ENCODE measurements at places on chromosomes 2 and 18.

DNA sequence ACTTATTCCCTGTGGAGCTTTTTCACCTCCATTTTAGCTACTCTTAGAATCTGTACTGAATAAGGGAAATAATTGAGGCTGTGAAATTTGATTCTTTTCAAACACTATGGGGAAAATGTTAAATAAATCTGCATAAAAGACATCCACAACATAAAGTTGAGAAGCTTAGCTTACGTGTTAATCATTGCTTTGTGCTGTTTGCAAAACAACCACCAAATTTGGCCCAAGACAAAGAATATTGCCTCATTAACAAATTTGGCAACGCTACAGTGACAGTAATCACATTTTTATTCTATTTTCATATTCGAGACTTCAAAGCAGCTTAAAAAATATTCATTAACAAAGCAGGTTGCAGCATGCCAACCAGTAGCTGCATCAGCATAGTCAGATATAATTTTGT lies 437.6 kb downstream of the DPP10 start:
- no peak for DNase-seq

DNA sequence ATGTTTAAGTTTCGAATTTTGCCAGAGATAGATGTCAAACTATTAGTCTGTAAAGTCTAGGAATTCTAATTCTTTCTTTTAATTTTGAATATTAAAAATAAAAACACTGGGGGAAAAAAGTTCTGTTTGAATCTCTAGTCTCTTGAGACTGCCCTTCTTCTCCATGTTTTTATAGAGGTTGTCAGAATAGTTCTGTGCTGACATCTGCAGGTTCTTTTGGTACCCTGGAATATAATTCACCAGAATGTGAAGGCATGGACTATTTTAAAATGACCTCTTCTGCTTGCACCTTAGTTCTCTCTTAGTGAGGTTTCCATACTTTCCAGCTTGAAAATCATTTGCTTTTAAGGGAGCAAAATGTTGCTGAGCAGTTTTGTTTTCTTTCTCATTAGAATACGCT lies 121.0 kb upstream of the MSTN start:
- no peak for DNase-seq

DNA sequence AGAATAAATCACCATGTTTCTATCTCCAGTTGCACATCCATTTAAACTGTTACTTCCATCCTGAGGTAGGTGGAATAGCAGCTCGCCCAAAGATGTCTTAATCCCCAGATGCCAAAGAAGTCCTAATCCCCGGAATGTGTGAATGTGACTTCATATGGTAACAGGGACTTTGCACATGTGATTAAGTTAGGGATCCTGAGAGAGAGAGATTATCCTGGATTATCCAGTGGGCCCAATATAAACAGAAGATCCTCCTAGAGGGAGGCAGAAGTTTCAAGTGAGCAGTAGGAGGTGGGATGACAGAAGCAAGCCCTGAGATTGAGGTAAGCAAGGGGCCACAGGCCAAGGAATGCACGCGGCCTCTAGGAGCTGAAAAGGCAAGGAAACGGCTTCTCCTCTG lies 19.8 kb downstream of the CREG2 start:
- DNase-seq: no peak

GRCh38 chr18:62017618-62018017 lies 124.8 kb upstream of the RNF152 start:
- DNase-seq: no peak

DNA sequence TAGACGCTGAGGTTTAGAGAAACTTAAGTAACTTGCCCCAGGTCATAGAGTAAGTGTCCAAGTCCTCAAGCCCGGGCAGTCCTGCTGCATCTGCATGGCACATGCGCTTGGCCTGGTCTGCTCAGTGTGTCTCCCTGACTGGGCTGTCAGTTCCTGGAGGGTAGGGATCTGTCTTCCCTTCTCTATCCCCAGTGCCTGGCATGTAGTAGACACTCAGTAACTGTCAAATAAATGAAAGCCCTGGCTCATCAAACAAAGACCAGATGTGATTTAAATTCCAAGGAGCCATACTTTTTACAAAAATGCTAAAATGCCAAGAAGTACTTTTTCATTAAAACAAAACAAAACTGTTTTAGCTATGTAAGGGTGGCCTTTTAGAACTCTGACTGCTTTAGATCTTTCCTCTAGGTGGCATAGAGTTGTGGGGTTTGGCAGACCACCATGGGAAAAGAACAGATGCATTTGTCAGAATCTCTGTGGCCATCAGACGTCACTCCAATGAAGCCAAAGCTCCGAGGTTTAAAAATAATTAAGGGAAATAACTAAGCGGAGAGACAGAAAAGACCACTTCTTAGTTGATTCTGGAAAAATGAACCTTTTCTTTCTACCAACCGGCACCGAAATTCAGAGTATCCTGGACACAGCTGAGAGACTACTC lies 34.0 kb downstream of the EPAS1 start:
- no peak for DNase-seq

GRCh38 chr2:97697252-97698235 lies 15.8 kb upstream of the ZAP70 start:
- DNase-seq: peak; percentile 97

- no peak for DNase-seq
Observed at GRCh38 chr2:55842046-55842445, 81.5 kb downstream of the EFEMP1 start.

DNA sequence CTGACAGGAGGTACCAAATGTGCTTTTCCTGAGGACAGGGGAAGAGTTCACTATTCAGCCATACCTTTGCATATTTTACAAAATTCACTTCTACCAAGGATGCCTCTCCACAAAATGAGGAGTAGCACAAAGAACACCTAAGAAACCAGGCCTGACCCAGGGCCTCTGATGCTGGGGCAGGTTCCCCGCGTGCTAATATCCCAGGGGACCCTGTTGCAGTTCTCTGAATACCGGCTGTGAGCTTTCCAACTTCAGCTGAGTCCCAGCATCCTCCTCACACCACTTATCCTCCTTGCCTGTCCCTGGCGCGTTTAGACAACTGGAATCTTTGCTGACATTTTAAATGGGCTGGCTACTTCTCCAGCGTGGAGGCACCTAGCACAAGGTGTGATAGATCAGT lies 142.3 kb downstream of the BCL2 start:
- DNase-seq: no peak

DNA sequence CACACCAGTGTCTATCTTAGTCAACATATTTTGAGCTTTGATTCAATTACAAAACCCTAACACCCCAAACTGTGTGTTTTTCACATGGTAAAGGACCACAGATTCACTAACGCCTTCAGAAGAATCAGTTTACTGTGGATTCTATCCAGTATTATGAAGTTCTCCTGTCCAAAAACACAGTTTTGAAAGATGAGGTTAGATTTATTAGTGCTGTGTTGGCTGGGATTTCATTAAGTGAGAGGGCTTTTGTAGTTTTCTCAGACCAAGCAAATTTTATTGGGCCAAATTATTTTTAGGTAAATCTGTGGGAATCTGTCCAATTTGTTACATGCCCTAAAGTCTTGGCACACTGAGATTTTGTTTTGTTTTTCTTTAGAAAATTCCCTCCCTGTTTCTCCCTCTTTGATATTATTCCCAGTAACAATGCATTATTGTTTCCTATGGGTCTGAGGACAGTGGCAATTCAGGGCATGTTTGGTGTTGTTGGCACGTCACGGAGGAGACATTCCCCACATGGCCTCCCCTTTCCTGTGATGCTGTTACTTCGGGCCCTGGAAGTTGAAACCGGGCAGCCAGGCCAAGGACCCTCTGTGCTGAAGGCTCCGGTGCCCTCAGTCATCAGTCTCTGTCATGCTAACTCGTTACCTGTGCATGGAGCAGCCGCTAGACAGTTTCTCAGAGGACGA lies 87.5 kb upstream of the ALKAL2 start:
- DNase-seq: no peak

DNA sequence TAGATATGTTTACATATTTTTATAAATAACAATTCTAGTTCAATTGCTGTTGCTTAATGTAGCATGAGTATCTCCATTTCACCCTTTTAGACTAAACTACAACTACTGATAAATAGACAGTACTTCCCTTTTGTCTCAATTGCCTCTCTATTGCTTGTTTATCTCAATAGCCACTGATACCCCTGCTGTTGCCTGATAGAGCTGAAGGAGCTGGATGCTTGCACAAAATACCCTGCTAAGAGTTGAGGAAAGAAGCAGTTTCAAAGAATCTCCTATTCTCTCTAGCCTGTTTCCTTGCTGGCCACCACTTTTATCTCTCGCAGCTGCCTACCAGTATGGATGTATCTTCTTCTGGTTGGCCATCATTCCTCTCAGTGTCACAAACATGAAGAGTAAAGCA lies 16.9 kb upstream of the ZNF804A start:
- no peak for DNase-seq

DNA sequence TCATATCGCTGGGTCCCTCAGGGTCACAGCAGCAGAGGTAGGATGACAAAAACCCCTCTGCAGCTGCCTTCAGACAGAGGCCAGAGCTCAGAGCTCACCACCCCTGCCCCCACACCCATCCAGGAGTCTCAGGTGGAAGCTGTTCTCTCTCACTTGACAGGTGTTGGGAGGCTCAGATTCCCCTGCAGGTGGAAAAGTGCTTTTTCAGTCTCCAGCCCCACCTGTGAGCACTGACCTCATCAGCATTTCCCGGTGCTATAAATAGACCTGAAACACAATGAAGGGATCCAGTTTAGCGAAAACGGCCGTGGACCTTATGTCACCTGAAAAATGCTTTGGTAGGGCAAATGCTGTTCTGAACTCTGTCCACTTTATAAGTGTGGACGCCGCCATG lies 254.9 kb downstream of the NDUFA10 start:
- no peak for DNase-seq

DNA sequence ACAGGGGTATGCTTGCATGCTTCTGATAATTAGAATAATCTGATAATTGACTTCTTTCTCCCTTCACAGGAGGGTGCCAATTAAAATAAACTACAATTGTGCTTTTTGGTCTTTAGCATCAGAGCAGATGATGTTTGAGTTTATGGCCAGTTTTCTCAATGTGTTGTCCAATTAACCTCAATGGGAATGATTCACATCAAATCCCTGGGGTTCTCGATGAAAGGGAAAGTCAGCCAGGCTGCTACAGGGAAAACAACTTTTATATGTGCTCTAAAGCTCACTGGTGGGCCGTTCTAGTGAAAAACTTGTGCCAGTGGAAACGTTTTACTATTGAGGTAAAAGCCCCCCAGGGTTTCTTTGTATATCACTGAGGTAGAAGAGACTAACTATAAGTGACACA lies 887.3 kb upstream of the CRIM1 start:
- no peak for DNase-seq

DNA sequence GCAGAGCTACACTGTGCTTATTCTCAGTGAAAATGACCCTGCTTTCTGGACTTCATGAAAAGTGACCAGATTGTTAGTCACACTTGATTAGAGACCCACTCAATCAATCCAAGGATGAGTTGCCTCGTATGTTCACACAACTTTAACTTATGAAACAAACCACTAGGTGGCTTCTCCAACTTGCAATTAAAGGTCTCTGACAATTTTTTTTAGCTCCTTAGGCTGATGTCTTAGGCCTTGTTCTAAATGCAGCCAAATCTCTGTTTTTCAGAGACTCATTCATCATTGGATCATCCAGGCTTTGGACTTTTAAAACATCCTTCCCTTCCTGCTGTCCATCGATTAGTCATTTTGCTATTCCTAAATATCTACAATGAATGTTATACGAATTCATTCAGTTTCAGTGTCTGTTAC lies 63.4 kb downstream of the MREG start:
- no peak for DNase-seq

GRCh38 chr2:237673130-237674001 lies 46.0 kb downstream of the LRRFIP1 start:
- peak; percentile 85 for DNase-seq

GRCh38 chr18:21571772-21572171 lies 28.7 kb downstream of the ESCO1 start:
- DNase-seq: no peak

GRCh38 chr18:31513189-31513935 lies 15.4 kb downstream of the DSG2 start:
- no peak for DNase-seq

- no peak for DNase-seq
Observed at GRCh38 chr18:77019641-77020040, 112.9 kb downstream of the MBP start.

- DNase-seq: no peak
Observed at GRCh38 chr2:231308631-231309428, 86.7 kb upstream of the B3GNT7 start.

- DNase-seq: no peak
Observed at GRCh38 chr18:49584394-49584793, 22.5 kb downstream of the LIPG start.

- no peak for DNase-seq
Observed at GRCh38 chr2:109110170-109110569, 18.8 kb upstream of the SH3RF3 start.

- no peak for DNase-seq
Observed at GRCh38 chr2:42826231-42826630, 33.8 kb upstream of the HAAO start.

DNA sequence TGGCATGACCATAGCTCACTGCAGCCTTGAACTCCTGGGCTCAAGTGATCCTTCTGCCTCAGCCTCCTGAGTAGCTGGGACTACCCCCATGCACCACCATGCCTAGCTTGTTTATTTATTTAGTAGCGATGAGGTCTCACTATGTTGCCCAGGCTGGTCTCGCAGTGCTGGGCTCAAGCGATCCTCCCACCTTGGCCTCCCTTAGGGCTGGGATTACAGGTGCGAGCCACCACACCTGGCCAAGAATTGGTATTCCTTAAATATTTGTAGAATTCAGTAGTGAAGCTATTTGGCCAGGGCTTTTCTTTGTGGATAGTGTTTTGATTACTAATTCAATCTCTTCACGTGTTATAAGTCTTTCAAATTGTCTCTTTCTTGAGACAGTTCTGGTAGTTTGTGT lies 56.0 kb downstream of the ODC1 start:
- DNase-seq: no peak

- no peak for DNase-seq
Observed at GRCh38 chr18:11487390-11487789, 122.0 kb upstream of the SLC35G4 start.

- no peak for DNase-seq
Observed at GRCh38 chr2:219118504-219118903, 42.1 kb downstream of the NHEJ1 start.

DNA sequence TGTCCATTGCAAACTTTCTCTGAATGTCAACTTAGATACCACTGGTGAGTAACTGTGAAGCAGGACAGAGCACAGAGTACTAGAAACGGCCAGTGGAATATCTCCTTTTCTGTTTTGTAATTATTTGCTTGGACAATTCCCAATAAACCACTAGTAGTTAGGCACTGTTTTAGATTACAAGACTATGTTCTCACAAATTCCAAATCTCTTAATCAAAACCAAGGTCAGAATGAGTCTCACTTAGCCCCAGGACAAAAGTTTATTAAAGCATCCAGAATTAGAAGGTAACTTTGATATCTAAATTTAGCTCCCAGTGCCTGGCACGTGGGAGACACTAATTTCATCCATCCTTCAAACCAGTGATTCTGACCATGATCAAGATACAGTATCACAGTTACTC lies 89.0 kb downstream of the ZNF521 start:
- DNase-seq: no peak

- DNase-seq: no peak
Observed at GRCh38 chr2:190786404-190787166, 94.0 kb upstream of the GLS start.

DNA sequence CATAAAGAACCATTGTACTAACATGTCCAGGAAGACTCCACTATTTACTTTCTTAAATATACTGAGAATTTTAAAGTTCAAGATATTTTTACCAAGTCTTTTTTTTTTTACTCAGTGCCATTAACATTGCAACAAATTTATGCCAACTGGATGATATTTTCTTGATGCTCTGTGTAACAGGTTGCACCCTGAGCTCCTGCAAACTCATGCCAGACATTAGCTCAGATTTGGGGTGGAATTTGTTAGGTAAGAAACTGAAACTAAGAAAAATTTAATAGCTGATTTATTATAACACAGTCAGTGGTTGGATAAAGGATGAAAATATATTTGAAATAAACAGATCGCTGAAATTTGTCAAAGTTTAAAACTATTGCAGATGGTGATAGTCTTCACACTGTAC lies 228.6 kb upstream of the SPHKAP start:
- no peak for DNase-seq

All from stimulated activated CD4-positive, alpha-beta T cell treated with anti-CD3 and anti-CD28 coated beads, Interleukin-12 subunit alpha, Interleukin-12 subunit beta, amount 100 ng/mL, for 4 hours (primary cell).